Effector memory CD4-positive, alpha-beta T cell (primary cell): ENCODE measurements at places on chromosomes 6 and 20.

DNA sequence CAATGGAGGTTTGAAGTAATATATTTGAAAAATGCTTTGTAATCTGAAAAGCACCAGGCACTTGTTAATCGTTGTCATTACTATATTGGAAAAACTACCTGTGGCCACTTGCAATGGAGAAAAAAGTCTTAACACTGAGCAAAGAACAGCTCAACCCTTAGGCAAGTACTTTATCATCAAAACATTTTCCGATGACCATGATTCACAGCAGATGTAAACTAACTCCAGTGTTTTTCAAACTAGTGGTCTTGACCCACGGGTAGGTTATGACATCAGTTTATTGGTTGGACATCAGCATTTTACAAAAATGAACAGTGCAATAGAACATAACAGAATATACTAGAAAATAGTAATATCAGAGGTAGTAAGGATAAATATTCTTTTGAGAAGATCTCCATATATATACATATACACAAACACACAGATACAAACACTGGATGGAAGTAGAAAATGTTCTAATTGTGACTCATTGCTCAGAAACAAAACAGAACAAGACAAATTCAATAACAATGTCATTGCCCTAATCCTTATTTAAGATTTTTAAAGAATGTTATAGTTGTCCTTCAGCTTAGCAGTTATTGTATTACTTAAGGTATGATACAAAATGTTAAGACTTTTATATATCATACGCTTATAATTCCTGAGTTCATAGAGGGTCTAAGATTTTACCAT lies 123.0 kb downstream of the PLCB1 start:
- DNase-seq = no peak

- no peak for DNase-seq
Observed at GRCh38 chr6:107400616-107401147, 58.7 kb downstream of the PDSS2 start.

GRCh38 chr20:12535316-12535715 lies 473.5 kb upstream of the SPTLC3 start:
- DNase-seq = no peak

- DNase-seq = no peak
Observed at GRCh38 chr6:36610041-36610955, 16.1 kb downstream of the SRSF3 start.

DNA sequence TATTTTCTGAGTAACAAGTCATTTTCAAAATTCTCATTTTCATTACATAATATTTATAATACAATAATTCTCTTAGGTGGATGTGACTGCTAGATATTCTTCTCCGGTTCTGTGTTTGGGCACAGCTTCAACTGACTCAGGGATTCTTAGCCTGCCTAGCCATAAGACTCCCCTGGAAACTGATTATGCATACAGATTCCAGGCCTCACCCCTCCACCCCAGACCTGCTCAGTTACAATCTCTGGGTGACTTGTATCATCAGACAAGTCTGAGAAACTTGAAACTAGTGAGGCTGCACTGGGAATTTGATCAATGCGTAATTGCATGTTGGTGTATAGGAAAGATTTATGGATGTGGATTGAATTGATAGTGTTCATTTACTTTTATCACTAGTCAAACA lies 25.4 kb downstream of the FLRT3 start:
- no peak for DNase-seq

DNA sequence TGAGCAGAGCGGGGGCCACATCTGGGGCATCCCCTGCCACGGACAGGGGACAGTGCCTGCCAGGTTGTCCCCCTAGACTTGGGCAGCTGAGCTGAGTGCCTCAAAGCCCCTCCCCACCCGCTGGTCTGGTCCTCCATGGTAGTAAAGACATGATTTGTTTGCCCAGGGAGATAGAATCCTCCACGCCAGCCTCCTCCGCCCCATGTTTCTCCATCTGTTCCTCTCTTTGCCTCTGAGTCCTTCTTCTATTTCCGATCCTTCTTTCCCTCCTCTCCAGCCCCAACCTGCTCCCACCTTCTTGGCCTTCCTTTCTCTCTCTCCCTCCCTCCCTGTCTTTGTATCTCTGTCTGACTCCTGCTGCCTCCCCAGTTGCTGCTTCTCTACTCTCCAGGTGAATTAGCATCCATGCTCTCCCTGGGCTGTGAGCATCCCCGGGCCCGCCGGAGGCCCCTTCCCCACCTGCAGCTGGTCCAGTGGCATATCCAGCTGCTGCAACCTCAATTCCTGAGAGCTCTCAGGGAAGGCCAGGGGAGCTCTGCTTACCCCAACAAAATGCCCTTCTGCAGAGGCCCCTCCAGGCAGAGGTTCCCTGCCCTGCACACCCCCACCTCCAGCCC lies 45.8 kb downstream of the CPNE5 start:
- DNase-seq = no peak

DNA sequence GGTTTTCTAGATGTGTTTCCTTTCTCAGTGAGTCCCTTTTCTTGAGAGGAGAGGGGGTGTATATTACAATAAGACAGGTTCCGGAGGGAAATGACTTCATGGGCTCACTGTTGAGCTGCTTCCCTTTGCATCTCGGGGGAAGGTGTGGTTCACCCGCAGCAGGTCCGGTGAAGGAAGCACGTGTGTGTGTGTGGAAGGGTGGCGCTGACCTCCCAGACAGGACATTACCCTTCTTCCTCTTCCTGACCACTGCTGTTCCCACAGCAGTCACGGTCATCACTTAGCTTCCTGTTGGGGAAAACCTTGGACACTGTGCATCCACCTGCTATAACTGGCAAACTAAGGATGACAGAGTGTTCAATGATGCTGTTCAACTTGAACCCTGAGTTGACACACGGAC lies 83.6 kb downstream of the PLEKHG1 start:
- no peak for DNase-seq

- DNase-seq = no peak
Observed at GRCh38 chr6:39228111-39228971, 934 bp downstream of the KCNK5 start.

DNA sequence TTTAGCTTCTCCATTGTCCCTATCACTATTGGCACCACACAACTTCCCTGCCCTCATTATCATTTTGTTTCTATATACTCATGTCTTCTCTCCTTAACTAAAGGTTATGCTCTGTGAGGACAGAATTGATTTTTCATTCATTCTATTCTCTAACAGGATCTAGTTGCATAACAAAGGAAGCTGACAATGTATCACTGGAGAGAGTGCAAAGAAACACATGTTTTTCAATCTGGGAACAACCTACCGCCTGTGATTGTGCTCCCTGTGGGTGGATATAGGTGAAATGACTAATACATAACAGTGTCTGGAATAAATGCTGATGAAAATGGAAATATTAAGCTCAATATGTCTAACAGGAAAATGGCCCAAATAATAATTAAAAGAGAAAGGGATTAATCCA lies 56.6 kb downstream of the COL12A1 start:
- no peak for DNase-seq

- DNase-seq = no peak
Observed at GRCh38 chr6:31586008-31586407, at the start of gene LST1. Gene LST1 (plus strand): TSS chr6:31586277. CDS start chr6:31587300, 1,023 bp downstream.

GRCh38 chr20:47782076-47782475 lies 3.2 kb downstream of the SULF2 start:
- no peak for DNase-seq

DNA sequence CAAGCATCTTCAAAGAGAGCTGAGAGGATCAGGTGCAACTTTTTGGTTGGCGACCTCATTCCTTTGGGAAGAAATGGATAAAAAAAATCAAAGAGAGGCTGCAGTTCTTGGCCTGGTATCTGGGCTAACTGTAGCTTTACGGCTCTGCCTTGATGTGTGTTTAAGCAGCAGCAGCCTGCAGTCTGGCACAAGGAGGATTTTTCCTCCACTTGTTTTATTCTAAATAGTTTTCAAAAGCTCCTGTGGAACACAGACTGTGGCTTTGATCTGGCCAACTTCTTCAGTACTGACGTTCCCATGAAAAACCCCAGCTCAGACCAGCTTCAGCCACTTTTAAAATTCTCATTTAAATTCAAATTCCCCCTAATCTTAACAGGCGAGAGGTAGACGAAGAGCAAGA lies 137.3 kb downstream of the HDGFL1 start:
- no peak for DNase-seq

- no peak for DNase-seq
Observed at GRCh38 chr6:53440336-53440945, 91.7 kb upstream of the ELOVL5 start.
